ENCODE measurements at places on chromosomes 5 and 9.

DNA sequence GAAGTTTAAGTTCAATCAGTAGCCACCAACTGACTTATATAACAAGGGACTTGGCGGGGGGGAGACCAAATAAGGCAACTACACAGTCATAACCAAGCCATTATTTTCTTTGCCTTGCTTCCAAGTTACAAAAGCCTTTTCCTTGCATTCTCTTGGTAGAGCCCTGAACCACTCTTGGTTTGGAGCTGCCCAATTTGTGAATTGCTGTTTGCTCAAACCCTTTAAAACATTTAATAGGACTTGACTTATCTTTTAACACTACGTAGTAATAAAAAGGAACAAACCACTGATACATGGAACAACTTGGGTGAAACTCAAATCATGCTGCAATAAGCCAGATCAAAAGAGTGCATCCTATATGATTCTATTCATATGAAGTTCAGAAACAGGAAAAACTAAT is 31.7 kb upstream of the MSH3 start:
- no peak for DNase-seq

GRCh38 chr5:88732181-88732633 is 150.8 kb downstream of the MEF2C start:
- DNase-seq = no peak

DNA sequence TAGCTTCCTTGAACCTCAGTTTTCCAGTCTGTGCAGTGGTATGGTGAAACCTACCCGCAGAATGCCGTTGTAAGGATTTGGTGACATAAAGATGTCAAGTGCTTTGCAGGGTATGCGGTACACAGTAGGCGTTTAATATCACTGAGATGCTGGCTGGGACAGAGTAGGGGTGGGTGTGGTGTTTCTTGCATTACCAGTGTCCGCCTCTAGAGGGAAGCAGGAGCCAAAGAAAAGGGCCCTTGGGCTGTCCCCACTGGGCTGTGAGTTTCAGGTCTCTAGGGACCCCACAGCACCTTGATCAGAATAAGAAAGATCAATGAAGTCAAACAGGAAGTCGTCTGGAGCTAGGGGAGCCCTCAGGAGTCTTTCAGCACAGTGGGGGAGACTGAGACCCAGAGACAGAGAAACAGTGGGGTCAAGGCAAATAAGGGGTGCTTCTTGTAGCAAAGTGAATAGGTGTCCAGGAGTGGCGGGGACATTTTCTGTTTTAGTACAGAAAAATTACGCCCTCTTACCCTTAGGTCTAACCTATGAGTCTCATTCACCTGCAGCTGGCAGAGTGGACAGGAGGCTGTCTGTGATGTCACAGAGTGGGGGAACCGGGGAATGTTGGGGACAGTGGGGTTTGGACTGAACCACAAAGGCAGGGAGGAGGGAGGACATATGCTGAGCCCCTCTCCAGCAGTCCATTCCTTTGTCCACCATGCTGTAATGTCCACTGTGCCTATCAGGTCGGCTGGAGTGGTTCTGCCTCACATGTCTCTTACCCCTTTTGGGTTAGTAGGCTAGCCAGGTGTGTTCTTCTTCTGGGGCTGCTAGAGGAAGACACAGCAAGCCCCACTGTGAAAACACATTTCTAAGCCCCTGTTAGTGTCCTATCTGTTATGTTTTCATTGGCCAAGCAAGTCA is 4.7 kb upstream of the TEX53 start:
- DNase-seq = peak; percentile 79

- no peak for DNase-seq
Measured at GRCh38 chr5:52964138-52964537, 25.0 kb upstream of the ITGA2 start.

- DNase-seq = peak; percentile 38
Measured at GRCh38 chr5:179731791-179732411, 721 bp upstream of the MAML1 start.

DNA sequence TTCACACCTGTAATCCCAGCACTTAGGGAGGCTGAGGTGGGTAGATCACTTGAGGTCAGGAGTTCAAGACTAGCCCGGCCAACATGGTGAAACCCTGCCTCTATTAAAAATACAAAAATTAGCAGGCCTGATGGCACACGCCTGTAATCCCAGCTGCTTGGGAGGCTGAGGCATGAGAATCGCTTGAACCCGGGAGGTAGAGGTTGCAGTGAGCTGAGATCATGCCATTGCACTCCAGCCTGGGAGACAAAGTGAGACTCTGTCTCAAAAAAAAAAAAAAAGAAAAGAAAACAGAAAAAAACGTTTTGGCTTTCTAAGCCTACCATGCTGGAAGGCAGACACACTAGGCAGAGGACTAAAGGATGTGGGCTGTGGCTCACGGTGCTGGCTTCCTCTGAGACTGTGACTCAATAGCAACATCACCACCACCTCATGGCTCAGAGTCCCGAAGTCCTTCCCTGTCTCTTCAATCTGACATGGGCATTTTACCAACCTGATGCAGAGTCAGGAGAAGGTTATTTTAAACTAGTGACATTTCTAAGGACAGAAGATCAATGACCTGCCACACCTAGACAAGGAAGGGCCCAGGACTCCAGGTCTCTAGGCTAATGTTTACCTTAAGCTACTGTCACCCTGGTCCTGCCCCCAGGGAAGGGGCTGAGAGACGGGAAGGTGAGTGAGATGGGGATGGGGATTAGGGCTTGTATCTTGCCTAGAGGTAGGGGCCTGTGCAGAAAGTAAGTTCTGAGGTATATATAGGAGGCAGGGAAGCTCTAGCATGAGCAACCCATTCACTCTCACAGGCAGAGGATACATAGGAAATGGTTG is 3.7 kb downstream of the ECSCR start:
- DNase-seq = peak; percentile 84

GRCh38 chr9:134644725-134645606 is 3.4 kb downstream of the COL5A1 start:
- no peak for DNase-seq

- DNase-seq = no peak
Measured at GRCh38 chr5:22985446-22985845, 132.3 kb upstream of the CDH12 start.

- DNase-seq = no peak
Measured at GRCh38 chr9:89441655-89441970, 56.3 kb downstream of the SEMA4D start.

DNA sequence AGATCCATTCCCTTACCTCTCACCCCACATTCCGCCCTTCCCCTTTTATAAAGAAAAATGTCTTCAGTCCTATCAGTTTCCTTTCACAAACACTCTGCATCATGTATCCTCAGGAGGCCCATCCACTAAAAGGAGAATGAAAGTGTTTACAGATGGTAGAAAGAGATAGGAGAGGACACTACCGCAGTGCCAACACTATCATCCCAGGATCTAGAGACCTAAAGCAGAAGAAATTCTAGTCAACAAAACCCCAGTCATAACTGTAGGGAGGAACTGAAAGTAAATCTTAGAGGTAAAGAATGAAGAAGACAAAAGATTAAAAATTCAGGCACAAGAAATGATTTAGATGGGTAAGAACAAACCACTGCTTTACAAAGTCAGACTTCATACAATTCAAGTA is 114.1 kb downstream of the MLLT3 start:
- DNase-seq = no peak

GRCh38 chr5:872301-872700 is 20.3 kb downstream of the BRD9 start:
- DNase-seq = no peak

GRCh38 chr5:180116077-180116999 is 44.8 kb upstream of the RNF130 start:
- no peak for DNase-seq

DNA sequence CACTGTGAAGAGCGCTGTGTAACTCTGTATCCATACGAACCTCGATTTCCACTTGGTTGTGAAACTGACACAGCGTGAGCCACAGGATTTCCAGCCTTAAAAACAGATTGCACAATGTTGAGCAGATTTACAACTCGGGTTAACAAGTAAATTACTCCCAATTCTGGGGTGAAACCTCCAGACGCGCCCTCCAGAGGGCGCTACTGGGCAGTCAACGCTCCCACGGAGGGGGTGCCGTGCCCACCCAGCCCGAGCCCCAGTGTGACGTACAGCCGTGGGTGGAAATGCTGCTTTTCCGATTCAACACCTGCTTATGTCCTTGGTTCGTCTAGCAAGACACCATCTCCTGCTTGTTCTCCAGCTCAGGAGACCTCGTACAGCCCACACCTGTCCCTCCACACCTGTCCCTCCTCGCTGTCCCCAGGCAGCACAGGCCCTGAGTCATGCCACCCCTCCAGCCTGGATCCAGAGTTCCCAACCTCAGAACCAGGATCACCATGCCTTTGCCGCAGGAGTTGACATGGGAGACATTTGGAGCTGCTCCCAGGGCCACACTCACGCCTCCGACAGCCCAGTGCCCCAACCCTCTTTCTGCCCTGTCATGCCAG is 34.4 kb upstream of the SLC6A3 start:
- DNase-seq = peak; percentile 56

DNA sequence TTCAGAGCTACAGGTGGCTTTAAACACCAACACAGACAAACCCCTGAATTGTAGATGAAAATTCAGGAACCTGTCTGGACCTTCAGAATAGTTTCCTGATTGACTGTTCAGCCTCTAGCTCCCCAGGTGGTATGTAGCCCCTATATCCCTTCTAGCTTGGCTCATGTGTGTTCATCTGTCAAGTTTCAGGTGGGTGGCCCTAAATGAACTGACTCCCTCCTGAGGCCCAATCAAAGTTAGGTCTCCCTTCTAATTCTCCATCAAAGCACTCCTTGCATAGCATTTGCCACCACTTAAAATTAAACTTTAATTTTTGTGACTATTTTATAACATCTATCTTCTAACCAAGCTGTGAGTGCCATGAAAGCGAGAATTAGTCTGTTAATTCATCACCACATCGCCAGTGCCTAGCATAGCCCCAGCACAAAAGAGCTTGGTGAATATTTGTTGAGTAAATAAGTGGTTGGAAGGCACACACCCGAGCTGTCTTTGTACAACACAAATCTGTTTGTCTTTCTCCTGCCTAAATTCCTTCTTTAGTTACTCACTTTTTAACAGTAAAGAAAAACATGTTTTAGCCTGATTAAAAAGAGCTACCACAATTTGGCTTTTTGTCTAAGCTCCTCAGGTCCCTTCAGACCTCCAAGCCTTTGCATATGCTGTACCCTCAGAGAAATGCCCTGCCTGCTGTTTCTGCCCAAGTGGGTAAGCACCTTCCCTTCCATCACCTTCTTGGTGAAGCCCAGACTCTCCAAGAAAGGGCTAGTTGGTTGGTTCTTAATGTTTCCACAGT is 138.1 kb upstream of the HMHB1 start:
- DNase-seq = no peak

- DNase-seq = no peak
Measured at GRCh38 chr9:131951155-131951554, 128.5 kb downstream of the MED27 start.

DNA sequence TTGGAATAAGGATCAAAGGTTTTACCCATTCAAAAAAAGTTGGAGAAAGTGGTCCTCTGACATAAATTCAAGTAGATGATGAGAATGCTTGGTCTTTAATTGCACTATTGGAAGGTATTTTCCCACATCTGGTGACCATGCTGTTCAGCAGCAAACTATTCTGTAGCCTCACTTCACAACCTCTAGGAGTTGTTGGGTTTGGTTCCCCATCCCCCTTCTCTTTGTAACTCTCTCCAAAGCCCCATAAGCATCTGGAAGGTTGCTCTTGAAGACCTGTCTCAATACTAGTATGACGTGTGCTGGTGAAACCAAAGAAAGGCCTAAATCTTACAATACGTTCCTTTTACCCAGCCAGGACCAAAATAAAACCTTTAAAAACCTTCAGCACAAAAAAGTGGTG is 8.5 kb downstream of the RGMB start:
- DNase-seq = no peak

DNA sequence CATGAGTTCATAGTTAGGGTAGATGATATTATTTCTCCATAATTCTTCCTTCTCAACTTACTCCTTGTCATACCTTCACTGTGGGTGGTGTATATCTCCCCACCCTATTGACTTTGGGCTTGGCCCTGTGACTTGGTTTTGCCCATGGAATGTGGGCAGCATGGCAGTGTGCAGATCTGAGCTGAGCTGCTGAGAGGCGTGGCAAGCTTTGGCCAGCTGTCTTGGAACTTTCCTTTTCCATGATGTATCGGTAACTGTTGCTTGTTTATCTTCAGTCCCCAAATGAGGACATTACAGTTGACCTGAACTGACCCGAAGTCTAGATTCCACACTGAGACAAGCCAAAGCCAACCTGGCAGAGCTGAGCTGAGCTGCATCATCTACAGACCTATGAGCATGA is 70.4 kb downstream of the RALGPS1 start:
- DNase-seq = no peak

DNA sequence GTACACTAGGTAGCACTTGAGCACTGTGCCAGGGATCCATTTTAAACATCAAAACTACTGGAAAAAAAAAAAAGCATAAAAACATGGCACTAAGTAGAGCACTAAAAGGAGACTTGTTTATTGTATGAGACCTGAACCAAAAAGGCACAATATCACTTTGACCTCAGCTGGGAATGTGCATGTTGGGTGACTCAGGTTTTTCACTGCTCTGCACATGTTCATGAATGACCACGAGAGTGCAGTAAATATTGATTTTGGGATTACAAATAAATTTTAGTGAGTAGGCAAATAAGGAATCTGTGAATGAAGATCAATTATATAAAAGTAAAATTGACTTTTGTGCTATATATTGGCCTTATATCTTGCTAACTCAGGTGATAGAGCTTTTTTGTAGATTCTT is 11.8 kb downstream of the RMI1 start:
- DNase-seq = no peak

DNA sequence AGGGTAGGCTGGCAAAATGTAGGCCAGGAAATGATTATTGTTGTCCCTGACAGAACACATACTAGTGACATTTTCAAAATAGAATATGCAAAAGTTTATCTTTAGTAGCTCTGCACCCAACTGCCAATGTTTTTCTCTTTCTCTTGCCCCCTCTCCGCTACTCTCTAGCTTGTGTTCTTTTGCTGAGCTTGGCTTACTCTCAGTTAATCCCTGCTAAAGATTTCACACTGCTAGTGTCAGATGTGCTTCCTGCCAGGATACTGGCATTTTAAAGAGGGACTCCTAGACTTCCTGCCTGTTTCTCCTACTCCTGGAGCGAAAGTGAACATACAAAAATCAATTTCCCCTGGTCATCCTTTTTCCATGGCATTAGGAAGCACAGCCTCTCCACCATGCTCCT is 260.5 kb downstream of the ARRDC3 start:
- DNase-seq = no peak

DNA sequence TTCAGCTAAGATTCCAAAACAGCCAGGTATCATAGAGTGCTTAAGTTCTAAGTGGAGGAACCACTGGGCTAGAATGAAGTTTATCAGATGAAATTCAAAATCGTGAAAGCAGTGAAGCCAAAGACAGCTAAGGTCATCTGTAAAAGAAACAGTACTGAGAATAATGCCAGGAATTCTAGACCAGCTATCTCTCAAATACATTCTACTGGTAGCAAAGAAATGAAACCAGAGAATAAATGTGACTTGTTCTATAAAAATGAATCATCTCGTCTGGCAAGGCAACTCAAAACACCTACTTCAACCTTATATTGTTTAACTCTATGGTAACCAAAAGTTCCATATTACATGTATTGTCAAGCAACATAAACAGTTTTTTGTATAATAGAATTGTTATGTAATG is 51.3 kb upstream of the RGMB start:
- no peak for DNase-seq
